ENCODE measurements at places on chromosomes 7 and 10.

GRCh38 chr10:86222336-86222650, 144.3 kb downstream of the GRID1 start:
- DNase-seq, result no peak

GRCh38 chr10:106044503-106044902, 1120.0 kb downstream of the SORCS1 start:
- DNase-seq, result no peak

DNA sequence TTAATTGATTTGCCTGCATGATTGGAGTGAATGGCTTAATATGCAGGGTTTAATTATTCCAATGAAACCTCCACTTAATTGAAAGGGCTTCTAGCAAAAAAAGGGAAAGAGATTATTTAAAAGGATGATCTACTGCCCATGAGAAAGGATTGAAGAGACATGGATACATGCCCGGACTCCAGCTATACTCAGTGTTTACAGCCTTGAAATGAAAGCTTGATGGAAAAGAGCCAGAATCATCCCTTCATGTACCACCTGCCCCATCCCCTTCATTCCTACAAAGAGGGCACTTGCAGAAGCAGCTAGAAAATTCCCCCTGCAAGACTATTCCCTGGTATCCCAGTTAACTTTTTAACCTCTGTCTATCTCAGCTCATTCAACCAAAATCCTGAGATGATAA, 78.4 kb downstream of the CARD11 start:
- DNase-seq, result no peak

- no peak for DNase-seq
Observed at GRCh38 chr10:98269435-98269912, 1.5 kb upstream of the LOXL4 start.

DNA sequence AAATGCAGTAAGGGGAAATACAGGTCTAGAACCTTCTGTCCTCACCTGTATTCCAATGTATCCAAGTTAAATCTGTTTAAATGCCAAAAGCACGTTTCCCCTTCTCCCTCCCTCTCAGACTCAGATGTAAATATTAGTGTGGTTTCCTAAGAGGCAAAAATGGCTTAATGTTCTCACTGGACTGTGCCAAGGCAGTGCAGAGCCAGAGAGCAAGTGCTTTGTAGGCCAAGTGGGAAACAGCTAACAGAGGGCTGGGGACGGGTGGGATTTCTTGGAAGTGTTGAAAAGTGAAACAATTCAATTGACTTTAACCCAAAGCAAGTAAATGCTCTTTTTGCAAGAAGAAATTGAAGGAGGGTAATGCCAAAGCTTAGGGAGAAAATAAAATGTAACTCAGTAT, 103.1 kb downstream of the GSAP start:
- DNase-seq, result no peak

- DNase-seq, result no peak
Observed at GRCh38 chr7:132872034-132872433, 209.9 kb downstream of the CHCHD3 start.

DNA sequence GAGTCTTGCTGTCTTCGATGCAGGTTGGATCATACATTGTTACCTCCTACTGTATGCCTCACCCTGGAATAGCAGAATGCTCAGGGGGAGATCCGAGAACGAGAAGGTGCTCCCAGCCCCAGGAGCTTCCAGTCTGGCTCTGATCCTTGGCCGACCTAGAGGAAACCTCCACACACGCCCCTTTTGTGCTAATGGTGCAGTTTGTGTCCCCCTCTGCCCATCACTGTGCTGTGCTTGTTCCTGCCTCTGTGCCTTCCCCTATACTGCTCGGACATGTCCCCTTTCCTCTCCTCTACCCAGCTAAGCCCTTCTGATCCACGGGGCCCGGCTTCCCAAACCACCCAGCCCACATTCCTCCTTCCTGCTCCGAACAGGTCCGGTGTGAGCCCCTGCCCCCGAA, 32.5 kb downstream of the ZNF775 start:
- DNase-seq, result no peak

- peak; percentile 60 for DNase-seq
Observed at GRCh38 chr7:1512781-1513656, 8.8 kb upstream of the INTS1 start.

GRCh38 chr7:96648784-96649183, 60.9 kb downstream of the SEM1 start:
- no peak for DNase-seq

DNA sequence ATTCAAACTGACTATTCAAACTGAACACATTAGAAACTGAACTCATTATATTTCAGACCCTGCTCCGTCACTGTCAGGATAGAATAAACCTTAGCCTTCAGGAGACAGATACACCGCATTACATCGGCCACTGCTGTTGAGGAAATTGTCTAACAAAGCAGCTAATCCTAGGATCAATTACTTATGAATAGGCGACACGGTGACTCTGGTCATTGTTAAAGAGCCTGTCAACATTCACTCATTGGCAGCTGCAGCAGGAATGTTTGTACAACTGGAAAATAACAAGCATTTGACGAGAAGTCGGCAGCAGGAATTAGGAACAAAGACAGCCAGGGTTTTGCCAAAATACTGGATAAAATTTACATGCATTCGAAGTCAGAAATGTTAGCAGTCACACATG, 112.0 kb upstream of the MKX start:
- no peak for DNase-seq

GRCh38 chr7:41832941-41833340, 130.1 kb upstream of the INHBA start:
- no peak for DNase-seq

DNA sequence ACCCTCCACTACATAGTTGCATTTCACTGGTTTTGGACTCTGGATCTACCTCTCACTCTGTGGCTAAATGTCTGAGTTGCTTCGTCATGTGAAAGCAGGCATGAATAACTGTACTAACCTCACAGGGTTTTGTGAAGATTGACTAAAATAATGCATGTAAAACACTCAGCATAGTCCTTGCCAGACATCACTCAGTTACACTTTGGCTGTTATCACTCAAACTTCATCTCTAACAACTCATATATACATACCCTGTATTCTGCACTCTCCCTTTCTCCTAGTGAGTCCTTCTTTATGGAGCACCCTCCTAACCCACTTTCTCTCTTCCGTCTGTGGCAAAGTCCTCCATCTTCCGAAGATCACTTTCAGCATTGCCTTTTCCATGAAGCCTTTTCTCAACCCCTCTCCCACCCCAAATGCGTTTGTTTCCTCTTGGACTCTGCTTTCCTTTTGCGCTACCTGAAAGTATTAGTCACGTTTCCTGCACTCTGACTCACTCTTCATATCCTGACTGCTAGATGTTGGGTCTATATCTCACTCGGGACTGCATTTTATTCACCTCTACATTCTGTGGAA, 72.6 kb downstream of the OSBPL3 start:
- peak; percentile 24 for DNase-seq

DNA sequence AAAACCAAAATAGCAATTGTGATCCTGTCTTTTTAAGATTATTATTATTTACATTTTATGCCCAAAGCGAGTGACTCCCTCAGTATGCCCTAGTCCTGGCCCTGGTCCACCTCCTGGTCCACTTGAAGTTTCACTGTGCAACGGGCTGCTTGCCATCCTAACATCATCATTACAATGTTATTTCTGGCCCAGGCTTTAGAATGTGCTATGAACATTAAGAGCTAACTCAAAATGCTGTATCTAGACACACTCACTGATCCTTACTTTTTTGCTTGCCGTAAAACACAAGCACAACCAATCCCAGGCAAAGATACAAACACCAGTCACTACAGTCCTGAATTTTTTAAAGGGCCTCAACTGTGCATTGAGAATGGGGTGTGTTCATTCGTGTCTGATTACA, 38.4 kb downstream of the RHOBTB1 start:
- no peak for DNase-seq

DNA sequence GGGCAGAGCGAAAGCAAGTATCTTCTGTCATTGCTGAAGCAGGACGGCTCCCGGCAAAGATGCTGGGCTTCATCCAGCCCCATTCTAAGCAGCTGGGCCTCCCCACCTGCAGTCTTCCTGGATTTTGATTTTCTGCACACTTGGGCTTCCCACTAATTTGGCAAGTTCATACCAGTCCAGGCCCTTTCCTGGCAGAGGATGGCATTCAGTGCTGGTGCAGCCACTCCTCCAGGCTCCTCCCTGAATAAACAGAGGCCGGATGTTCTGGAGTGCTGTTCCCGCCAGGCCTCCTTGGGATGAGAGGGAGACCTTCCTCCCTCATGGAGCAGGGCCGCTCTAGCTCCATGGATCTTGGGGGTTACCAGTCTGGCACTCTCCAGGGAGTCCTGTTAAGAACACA, 3.4 kb downstream of the BAG3 start:
- no peak for DNase-seq

- DNase-seq, result no peak
Observed at GRCh38 chr10:127948791-127949190, 41.9 kb downstream of the PTPRE start.

GRCh38 chr7:19275000-19275399, 129.8 kb upstream of the FERD3L start:
- no peak for DNase-seq

All from central memory CD4-positive, alpha-beta T cell (primary cell).